ENCODE measurements at places on chromosomes 7 and 10.

- no peak for DNase-seq
Measured at GRCh38 chr10:103691723-103692435, 163.5 kb downstream of the SH3PXD2A start.

GRCh38 chr7:101923602-101923985 lies 106.2 kb downstream of the CUX1 start:
- no peak for DNase-seq

- DNase-seq, result peak; percentile 8
Measured at GRCh38 chr7:87225696-87226095, 6.2 kb upstream of the TMEM243 start.

DNA sequence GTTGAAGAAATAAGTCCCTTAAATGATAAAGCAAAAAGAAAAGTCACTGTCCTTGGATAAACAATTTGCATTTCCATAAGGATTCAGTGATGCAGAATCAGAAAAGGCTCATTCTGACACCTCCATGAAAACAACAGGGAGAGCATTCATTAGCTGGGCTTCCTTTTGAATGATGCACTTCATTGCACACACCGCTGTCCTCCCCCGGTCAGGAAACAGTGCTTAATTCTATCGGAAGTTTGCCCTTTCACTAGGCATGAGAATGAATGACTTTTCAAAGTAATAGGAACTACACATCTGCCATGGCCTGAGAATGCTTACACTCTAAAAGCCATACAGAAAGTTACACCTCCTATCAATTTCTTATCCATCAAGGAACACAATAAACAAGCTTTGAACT lies 4.2 kb downstream of the PCDH15 start:
- DNase-seq, result no peak

DNA sequence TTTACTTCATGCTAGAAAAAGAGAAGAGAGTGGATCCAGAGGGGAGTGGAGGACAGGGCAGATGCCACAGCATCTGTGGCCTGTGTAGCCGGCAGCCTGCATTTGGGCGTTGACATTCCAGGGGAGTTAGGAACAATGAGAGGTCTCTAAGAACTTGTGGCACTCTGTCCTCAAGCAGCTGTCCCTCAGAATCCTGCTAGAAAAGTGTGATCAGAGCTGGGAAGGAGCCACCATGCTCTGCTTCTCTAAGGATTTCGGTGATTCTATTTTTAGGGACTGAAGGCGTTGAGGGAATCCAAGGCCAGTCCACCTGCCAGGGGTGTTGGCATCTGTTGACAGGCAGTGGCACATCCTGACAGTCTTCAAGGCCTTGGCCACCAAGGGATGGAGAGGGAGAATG lies 7.6 kb downstream of the LRIT2 start:
- DNase-seq, result no peak

GRCh38 chr10:119562097-119562496 lies 19.6 kb upstream of the RGS10 start:
- DNase-seq, result no peak

GRCh38 chr7:13990319-13990983 lies 985 bp upstream of the ETV1 start:
- DNase-seq, result peak; percentile 18
